ENCODE measurements at places on chromosomes 2 and 18. TPM values are rescaled to one million over a fixed set of nuclear protein-coding genes. Genes with fewer than 3 reads are reported as not detected.

Gene NTSR2
- total RNA-seq, result not detected

Gene ALPG
- total RNA-seq, result not detected

Gene MAPK4
- total RNA-seq, result not detected

Gene CCDC142
- total RNA-seq, result 9.7 TPM

Gene PRKAG3
- not detected for total RNA-seq

Gene SCN1A
- total RNA-seq, result not detected

Gene ACVR1C
- total RNA-seq, result 0.40 TPM

Gene TUBB8B
- total RNA-seq, result not detected

Gene HRH4
- not detected for total RNA-seq

Gene EN1
- total RNA-seq, result not detected

Gene SATB2
- total RNA-seq, result 2.3 TPM

All from renal cortical epithelial cell (primary cell).